ENCODE measurements at places on chromosomes 2 and 18. TPM values are rescaled to one million over a fixed set of nuclear protein-coding genes. Genes with fewer than 3 reads are reported as not detected.

- DNase-seq, result no peak
Measured at GRCh38 chr2:198873503-198874471, 584.0 kb downstream of the SATB2 start.

GRCh38 chr2:29475499-29475898 lies 360.3 kb downstream of the CLIP4 start:
- DNase-seq, result no peak

- DNase-seq, result no peak
Measured at GRCh38 chr2:100199421-100199820, 57.0 kb upstream of the AFF3 start.

DNA sequence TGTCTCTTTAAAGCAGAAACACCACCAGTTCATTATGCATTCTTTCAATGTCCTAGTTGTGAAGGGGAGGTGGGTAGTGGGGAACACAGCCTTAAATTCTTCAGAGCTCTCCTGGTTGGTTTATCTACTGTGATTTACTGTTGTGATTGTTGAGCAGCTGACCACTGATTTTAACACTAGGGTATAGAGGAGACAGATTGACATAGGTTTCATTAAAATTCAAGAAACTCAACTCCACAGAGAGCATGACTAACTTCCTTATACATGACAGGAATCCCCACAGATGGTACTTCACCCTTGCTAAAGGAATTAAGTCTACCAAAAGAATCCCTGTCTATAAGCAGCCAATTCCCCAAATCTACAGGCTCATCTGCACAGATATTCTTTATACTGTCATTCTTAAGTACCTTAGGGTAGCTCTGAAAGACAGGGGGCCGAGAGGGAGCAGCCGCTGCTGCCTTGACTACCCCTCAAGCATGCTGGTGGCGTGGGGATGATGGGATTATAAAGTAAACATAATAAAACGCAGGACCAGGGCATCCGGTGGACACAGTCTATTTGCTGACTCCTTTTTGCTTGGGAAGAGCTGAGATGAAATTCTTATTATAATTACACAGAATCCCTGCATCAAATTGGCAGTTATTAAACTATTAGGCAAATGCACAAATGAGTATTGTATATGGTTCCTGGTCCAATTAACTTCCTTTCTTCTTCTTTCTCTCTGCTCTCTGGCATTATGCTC lies 1377.6 kb upstream of the PIK3C3 start:
- DNase-seq, result no peak

GRCh38 chr2:147033044-147033443 lies 811.8 kb upstream of the ACVR2A start:
- no peak for DNase-seq

DNA sequence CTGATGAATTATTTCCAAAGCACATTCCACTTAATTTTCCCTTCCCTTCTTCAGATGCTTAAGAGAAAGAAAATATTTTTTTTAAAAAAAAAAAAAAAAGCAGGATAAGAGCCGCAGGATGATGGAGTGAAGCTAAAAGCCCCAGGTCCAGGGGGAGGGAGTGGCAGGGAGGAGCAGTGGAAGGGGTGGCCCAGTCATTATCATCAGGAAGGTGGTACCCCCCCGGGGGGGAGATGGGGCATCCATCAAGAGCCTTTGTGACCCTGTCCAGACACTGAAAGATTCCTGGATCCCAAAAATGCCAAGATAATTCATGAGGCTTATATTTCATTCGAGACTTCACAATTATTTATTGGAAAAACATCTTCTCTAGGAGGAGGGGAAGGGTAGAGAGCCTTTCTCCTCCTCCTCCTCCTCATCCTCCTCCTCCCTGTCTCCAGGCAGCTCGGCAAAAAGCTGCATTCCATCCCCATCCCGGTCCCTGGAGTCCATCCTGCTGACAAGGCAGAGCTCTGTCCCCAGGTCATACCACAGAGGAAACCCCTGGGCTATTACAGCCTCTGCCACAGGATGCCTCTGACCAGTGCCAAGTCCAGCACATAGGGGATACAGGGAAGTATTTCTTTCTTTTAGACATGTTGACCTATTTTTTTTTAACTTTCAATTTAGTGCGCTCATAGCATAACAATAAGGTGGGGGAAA lies 125.3 kb downstream of the TWIST2 start:
- DNase-seq, result no peak

- no peak for DNase-seq
Measured at GRCh38 chr2:140975237-140975636, 1155.6 kb downstream of the LRP1B start.

NT5C1B gene
- total RNA-seq, result not detected

DNA sequence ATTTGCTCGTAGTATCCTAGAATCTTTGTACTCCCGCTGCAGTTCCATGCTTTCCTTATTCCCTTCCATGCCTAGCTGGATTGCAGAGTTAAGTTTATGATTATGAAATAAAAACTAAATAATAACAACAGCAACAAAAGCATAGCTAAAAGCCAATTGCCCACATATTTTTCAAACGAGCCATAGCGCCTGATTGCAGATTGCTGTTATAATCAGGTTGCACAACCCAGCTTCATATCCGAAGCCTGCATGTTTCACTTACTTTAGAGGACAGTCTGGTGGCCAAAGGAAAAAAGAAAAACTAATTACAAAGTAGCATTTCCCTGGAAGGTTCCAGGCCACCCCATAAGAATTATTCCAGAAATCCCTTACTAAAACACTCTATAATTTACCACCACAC lies 31.9 kb upstream of the PNO1 start:
- DNase-seq, result no peak

NEMP2 gene
- total RNA-seq, result 3.3 TPM

DNA sequence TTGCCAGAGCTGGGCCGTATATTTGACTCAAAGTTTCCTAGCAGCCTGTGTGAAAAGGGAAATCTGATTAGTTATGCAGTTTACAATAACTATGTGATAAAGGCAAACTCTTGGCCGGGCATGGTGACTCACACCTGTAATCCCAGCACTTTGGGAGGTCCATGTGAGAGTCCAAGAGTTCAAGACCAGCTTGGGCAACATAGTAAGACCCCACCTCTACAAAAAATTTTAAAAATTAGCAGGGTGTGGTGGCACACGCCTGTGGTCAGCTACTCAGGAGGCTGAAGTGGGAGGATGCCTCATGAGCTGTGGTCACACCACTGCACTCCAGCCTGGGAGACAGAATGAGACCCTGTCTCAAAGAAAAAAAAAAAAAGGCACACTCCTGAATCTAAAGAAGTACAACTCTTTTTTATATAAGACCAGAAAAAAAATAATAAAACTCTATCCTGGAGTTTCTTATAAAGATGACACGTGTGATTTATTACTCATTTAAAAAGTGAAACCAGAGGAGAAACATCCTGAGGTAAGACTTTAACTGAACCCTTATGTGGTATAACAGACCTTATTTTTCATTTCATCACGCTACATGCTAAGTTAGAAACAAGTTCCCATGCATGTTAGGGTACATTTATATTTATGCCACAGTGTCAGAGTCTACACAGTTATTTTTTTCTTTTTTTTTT lies 32.6 kb upstream of the KCMF1 start:
- no peak for DNase-seq

- no peak for DNase-seq
Measured at GRCh38 chr18:53040286-53040685, 700.3 kb downstream of the DCC start.

- DNase-seq, result no peak
Measured at GRCh38 chr2:66236067-66236685, 198.7 kb upstream of the MEIS1 start.

- DNase-seq, result no peak
Measured at GRCh38 chr18:76209597-76209996, 285.4 kb downstream of the ZNF516 start.

ALLC gene
- total RNA-seq, result not detected

GRCh38 chr18:5961097-5961827 lies 65.9 kb upstream of the TMEM200C start:
- DNase-seq, result no peak

DNA sequence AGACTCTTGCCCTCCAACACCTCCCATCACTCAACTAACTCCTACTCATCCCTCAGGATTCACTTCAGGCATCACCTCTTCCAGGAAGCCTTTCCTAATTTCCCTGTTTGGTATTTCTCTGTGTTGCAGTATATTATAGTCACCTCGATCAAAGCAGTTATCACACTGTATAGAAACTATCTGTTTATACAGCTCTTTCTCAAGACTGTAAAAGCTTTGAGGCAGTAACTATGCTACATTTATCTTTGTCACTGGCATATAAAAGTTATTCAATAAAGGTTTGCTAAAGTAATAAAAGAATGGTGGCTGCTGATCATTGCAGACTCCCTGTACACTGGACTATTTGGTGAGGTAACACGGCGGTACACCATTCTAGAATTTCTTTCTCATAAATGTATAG lies 284.9 kb downstream of the PAX3 start:
- DNase-seq, result no peak

GRCh38 chr2:12169721-12170120 lies 423.3 kb downstream of the LPIN1 start:
- DNase-seq, result peak; percentile 83

- no peak for DNase-seq
Measured at GRCh38 chr2:237411092-237411601, 2.8 kb downstream of the COL6A3 start.

- DNase-seq, result no peak
Measured at GRCh38 chr2:171785450-171785849, 98.2 kb downstream of the DYNC1I2 start.

DNA sequence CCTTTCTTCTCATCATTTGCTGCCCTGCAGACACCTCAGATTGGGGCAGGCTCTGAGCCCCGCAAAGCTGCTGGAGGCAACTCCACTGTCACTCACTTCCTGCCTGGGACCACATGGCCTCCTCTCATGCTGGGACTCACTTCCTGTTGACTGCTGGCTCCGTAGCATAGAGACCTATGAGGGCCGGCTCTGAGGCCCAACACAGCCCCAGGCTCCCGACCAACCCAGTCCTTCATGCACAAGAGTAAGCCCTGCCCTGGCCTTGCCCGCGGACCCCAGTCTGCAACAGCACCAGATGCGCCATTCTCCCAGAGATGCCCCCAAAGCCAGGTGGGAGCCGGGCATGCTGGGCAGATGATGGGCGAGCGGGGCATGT lies 55.7 kb downstream of the DNMT3A start:
- no peak for DNase-seq

GRCh38 chr2:109683452-109683851 lies 69.3 kb downstream of the SOWAHC start:
- DNase-seq, result no peak

- DNase-seq, result no peak
Measured at GRCh38 chr18:78643004-78643403, 336.6 kb upstream of the SALL3 start.

DNA sequence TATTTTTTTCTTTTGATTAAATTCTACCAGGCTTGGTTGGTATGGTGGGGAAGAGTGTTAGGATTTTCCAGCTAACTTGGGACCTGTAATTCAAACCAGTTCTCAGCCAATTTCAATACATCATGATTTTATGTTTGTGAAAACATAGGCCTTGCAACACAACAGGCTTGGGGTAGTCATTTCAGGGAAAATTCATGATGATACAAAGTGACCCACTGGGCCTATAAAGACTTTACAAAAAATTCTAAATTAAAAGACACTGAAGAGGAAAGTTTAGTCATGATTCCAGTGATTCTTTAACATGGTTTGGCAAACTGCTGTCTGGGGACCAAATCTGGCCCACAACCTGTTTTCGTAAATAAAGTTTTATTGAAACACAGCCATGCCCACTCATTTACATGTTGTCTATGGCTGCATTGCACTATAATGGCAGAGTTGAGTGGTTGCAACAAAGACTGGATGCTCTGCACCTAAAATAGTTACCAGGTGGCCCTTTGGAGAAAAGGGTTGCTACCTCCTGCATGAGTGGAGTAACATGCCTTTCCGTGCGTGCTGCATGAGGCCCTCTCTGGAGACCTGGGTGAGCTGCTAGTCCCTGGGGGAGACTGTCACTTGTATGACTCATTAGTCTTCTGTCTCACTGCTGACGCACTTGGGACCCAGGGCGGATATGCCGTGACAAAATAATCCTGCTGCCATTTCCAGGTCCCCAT lies 73.6 kb downstream of the NPAS2 start:
- no peak for DNase-seq

TDRD15 gene
- 1.7 TPM for total RNA-seq

DNA sequence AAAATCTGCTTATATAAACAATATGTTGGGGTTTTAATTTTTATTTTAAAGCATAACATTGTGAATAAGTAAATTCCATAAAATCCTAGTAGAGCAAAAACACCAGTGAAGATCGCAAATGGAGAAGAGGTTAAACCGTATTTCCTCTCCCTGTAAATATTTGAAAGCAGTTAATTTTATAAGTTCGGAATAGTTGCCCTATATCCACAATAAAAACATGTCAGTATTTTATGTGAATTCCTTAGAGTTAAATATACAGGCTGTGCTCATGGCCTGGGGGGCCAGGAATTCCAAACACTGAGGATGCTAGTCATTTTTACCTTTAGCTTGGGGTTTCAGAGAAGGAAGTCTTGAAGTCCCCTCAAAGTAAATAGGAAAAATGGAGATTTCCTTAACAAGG lies 135.0 kb downstream of the FIGN start:
- DNase-seq, result no peak

ABCB6 gene
- total RNA-seq, result 9.3 TPM

- no peak for DNase-seq
Measured at GRCh38 chr2:136254681-136255080, 136.7 kb upstream of the CXCR4 start.

DNA sequence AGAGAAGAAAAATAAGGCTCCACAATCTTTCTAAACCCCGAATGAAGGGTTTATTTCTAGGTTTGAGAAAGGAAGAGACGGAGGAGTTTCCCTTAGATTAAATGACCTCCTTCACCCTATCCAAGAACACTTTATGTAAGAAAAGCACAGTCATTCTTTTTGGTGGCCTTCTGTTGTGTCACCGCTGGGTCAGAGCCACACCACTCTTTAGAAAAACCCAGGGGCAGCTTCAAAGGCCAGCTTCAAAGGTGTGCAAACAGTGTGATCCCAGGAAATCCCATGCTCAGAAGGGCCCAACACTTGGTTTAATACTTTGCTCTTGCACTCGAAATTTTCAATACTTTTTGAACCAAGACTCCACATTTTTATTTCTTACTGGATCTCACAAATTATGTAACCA lies 7.1 kb downstream of the ST8SIA3 start:
- DNase-seq, result no peak

RGPD3 gene
- total RNA-seq, result 0.43 TPM

GRCh38 chr2:151946899-151947812 lies 118.9 kb upstream of the ARL5A start:
- no peak for DNase-seq

DNA sequence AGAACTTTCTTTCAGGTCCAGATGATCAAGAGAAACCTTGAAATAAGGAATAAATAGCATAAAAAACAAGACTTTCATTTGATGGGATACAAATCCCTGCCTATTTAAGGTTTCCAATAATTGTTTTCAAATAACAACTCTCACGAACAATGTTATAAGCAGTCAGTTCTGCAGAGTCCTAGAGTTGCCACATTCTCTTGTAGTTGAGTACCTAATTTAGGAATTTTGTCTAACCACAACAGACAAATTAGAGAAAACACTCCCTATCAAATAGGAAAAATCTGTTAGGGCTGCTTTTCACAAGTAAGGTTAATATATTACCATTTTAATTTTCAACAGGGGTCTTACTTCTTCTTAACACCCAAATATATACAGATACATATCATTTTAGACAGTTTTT lies 130.1 kb upstream of the CDH20 start:
- DNase-seq, result no peak

- no peak for DNase-seq
Measured at GRCh38 chr2:5412001-5412400, 280.2 kb upstream of the SOX11 start.

PCARE gene
- total RNA-seq, result 0.79 TPM
